ENCODE measurements at places on chromosomes 2 and 18.
A peak's percentile ranks its signal among the peaks of the same experiment; 100 is the strongest.

- DNase-seq = no peak
Measured at GRCh38 chr18:34697891-34698290, 12.2 kb upstream of the DTNA start.

- no peak for DNase-seq
Measured at GRCh38 chr2:219065484-219065883, 4.8 kb upstream of the IHH start.

DNA sequence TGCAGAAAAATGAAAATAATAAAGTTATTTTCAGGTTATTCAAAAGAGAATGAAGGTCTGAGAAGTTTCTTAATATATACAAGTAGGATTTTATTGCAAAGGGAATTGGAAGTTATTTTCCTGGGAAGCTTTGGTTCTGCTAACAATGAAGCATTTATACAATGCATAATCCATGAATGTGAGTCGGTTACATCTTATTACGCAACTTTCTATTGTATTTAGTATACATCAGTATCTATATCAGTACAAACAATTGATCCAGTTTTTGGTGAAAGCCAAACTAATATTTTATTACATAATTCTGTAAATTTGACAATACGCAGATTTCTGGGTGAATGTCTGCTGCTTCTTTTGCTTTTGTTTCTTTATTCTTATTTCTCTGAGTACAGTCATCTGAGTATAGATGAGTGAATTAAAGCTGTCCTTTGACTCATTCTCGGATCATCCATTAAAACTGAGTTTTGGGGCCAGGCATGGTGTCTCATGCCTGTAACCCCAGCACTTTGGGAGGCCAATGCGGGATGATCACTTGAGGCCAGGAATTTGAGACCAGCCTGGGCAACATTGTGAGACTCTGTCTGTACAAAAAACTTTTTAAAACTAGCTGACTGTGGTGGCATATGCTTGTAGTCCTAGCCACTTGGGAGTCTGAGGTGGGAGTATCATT lies 108.5 kb downstream of the SOCS6 start:
- no peak for DNase-seq

GRCh38 chr2:28344756-28345373 lies 47.8 kb upstream of the FOSL2 start:
- DNase-seq = no peak

GRCh38 chr2:159516241-159516758 lies 100.0 kb downstream of the BAZ2B start:
- no peak for DNase-seq

GRCh38 chr2:159199761-159200465 lies 86.6 kb downstream of the WDSUB1 start:
- DNase-seq = no peak

GRCh38 chr2:237885111-237885930 lies 25.9 kb downstream of the RAMP1 start:
- DNase-seq = no peak

GRCh38 chr2:219285373-219285735 lies 6.2 kb downstream of the DNAJB2 start:
- DNase-seq = no peak

DNA sequence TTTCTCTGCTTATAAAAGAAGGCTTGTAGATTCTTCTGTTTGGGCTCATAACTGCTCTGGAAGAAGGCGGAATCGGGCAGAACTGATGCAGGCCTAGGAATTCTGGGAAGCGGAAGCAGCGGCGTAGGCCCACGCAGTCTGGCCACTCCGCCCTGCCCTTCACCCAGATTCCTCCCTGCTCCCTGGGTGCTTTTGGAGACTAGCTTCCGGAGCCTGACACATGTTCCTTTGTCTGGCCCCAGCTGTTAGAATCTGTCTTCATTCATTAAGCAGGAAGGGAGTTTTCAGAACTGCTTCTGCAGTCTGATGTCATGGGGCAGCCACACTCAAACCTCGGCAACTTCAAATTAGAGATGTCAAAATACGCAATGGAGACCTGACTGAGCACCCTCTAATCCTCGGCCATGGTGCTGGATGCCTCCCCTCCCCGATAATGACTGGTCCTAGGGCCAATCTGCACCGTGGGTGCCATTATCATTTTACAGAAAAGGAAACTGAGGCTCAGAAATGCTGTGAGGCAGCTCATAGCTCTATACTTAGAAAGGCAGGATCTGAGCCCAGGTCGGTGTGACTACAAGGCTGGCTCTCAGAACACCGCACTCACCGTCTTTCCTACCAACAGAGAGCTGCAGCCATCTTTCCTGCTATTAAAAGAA lies 275.7 kb downstream of the MYCN start:
- no peak for DNase-seq

- DNase-seq = no peak
Measured at GRCh38 chr18:13934676-13935075, 19.3 kb upstream of the MC2R start.

- no peak for DNase-seq
Measured at GRCh38 chr2:62686012-62686685, 19.4 kb upstream of the EHBP1 start.

DNA sequence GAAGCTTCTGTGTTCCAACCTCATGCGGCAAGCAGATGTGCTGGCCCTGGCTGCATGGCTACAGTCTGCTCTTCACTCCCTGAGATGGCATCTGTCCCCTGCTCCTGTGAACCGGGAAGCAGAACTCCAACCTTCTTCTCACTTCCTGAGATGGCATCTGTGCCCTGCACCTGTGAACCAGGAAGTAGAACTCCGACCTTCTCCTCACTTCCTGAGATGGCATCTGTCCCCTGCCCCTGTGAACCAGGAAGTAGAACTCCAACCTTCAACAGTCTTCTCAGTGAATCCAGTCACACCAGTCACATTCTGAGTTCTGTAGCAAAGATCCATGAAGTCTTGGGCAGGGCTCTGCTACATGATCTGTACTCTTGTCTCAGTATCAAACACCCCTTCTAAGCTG lies 887.2 kb upstream of the KLHL29 start:
- no peak for DNase-seq

GRCh38 chr2:147086715-147087114 lies 758.1 kb upstream of the ACVR2A start:
- DNase-seq = no peak

GRCh38 chr2:51484605-51485004 lies 452.7 kb upstream of the NRXN1 start:
- no peak for DNase-seq

DNA sequence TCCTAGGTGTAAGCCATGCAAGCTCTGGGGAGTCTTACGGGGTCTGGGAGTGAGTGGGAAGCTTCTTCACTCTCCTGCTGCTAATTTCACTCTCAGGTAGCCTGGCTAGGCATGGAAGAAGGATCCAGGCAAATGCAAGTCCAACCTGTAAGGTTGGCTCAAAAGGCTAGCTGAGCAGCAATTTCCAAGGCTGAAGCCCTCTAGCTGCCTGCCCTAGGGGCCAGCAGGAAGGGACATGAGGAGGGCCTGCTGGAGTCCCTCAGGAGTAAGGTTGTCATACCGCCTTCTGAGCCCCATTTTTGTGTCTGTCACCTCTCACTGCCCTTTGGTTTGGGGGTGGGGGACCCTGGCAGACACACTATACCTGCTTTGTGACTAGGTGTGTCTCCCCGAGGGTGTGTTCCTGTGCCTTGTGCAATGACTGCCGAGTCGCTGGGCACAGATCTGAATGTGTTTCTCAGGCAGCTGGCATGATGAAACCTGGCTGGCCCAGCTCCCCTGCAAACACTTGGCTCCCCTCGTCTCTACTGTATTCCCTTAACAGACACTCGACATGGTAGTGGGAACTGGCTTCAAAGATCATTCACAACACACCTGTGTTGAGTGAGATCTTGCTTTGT lies 123.9 kb upstream of the FAM136A start:
- DNase-seq = no peak

- no peak for DNase-seq
Measured at GRCh38 chr18:56541340-56541739, 97.1 kb downstream of the TXNL1 start.

- DNase-seq = no peak
Measured at GRCh38 chr2:128092656-128093055, 1.7 kb downstream of the UGGT1 start.

GRCh38 chr2:237539681-237540080 lies 26.7 kb upstream of the PRLH start:
- DNase-seq = no peak

GRCh38 chr18:45837283-45838070 lies 12.0 kb downstream of the SIGLEC15 start:
- DNase-seq = peak; percentile 39

DNA sequence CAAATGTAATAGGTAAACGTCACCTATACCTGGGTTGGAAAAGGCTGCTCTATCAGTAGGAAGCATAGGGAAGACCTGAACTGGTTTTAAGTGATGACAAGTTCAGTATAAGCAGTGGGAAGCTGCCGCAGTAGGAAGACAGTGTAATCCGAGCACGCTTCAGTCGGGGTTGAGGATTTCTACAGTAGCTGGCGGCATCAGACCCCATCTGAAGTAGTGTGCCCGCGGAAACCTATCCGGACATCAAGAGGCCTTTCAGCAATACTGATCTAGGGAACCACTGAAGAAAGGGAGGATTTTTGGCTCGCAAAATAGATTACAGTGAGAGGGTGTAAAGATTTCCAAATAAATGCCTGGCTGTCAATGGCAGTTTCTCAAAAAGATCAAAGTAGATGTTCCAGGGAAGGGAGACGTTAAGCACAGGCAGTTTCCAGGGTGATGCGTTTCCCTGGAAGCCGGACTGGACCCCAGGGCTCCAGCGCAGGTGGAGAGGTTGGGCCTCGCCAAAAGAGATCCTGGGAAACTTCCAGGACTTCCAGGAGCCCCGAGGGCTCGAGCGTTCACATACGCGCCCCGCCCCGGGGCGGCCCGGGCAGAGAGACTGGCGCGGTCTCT lies 5.3 kb downstream of the LOXL3 start:
- DNase-seq = no peak

GRCh38 chr18:77777163-77777562 lies 527.5 kb downstream of the GALR1 start:
- no peak for DNase-seq

DNA sequence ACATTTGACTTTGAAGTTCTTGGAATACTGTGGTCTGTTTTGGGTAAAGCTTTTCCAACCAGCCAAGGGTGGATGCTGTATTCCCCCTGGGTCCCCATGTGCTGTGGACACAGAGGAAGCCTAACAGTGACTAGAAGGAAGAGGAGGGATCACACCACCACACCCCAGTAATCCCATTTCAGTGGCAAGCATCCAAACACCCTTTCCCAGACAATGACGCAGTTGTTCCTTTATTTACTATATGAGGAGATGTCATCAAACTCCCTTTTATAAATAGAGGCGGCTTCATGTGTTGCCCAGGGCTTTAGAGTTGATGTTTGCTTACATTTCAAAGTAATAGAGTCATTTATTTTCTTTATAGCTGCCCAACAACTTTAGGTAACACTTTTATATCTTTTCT lies 959.4 kb upstream of the GYPC start:
- DNase-seq = no peak

- no peak for DNase-seq
Measured at GRCh38 chr2:221106241-221106640, 465.9 kb downstream of the EPHA4 start.

- DNase-seq = no peak
Measured at GRCh38 chr2:99867770-99868169, 274.6 kb downstream of the AFF3 start.

DNA sequence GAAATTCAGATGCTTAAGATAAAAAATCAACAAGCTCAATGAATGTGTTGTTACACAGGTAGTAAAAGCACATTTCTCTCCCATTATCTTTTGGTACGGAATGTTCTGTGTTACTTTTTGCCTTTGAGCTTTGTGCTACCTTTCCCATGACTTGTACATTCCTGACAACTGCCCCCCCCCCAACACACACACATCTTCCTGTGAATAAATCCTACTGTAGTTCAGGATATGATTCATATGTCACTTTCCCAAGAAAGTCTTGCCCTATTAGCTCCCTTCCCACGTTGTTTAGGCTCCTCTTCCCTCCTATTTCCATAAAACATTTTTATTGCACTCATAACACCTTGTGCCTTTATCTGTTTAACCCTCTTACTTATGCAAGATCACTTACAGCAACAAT lies 442.6 kb upstream of the LRATD1 start:
- DNase-seq = no peak

DNA sequence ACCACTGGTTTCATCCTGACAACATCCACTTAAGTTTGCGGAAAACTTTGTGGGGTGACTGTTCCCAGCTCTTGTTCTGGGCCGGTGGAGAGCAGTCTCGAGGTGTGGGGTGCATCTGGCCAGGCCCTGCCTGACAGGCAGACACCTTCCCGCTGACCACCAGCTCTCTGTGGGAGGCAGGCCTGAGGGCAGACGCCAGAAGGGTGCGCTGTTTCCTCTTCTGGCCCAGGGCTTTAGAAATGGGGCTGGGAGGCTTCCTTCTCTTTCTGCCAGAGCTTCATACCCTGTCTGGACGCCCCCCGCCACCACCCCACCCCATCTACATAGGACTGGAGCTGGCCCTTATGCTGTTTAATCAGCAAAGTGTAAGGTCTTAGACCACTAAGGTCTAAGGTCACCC lies 263.8 kb downstream of the LOXHD1 start:
- DNase-seq = no peak

DNA sequence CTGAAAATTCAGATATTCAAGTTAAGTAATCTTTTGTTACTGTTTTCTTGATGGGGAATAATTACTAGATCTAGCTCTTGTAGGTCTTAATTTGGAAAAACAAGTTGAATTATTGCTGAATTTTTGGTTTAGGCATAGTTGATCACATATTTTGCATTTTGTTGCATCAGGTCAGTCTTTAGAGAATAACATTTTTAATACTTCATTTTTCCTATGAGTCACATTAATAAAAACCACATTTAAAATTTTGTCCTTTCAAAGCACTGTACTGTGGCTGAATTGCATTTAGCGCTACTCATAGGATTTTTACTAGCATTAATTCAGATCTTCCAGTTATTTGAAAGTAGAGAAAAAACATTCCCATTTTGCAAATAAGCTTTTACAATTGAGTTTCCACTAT lies 23.2 kb downstream of the MAP4K4 start:
- DNase-seq = no peak

DNA sequence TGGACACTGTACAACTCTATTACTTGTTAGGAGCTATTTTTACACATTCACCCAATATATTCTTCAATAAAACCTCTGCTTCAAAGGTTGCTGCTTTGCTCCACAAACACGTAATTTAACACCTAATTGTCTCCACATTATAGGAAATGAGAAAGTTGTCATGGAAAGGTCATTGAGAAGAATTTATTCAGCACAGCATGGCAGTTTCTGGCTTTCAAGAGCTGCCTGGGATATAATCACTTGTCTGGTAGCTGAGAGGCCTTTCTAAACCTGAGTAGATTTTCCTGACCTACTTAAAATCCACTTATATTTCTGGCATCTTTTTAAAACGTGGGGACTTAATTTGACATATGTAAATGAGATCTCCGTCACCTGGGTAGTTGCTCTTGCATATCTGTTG lies 216.1 kb downstream of the ZNF804A start:
- DNase-seq = no peak

- no peak for DNase-seq
Measured at GRCh38 chr18:1599196-1599595, 694.5 kb downstream of the ADCYAP1 start.

DNA sequence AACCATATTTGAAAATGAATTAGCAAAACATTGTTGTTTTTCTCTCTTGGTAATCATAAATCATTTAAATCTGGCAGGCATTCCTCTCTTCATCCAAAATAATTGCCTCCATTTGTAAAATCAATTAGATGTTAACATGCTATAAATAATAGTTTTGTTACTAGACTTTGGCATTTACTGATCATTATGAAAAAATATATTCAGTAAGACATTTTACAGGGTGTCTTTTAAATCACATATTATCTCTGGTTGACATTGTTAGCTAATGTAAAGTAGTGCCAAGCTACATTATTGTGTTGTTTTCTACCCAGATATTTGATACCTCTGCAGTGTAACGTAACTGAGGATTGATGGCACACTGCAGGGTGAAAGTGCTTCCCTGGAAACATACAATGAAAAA lies 31.8 kb upstream of the DLX1 start:
- DNase-seq = no peak

All from stimulated activated CD4-positive, alpha-beta T cell treated with anti-CD3 and anti-CD28 coated beads, Interleukin-15, amount 100 ng/mL, for 48 hours (primary cell).